ENCODE measurements at places on chromosomes 5 and 9.
A peak's percentile ranks its signal among the peaks of the same experiment; 100 is the strongest.

DNA sequence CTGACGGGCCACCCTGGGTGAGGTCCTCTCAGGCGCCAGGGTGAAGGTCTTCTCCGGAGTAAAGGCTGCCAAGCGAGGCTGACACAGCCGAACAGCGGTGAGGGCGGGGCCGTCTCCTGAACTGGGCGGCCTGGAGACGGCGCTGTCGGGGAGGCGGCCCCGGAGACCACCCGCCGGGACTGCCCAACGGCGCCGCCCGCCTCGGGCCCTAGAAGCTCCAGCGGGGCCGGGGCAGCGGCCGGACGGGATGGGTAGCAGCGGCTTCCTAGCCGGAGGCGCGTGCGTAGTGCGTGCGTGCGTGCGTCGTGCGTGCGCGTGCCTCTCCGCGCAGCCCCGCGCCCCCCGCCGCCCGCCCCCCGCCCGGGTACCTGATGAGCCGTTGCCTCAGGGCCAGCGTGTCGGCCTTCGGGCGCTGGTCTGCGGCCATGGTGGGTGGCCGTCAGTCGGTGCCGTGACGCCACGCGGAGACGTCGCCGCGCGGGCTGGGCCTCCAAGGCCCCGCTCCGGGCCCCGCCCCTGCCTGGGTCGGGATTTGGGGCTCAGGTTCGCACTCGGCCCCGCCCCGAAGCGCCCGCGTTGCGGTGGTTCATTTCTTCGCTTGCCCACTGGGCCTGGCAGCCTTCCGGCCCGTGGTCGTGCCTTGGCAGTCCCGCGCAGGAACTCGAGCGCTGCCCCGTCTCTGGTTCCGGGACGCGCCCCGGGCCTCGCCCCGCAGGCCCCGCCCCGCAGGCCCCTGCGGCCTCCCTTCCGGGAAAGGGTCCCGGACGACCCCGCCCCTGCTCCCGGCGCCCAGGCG, at the start of gene PHYKPL:
TSS of gene PHYKPL (minus strand) at position 679 of the 796 bp plus-strand sequence. CDS start at position 427, 252 bp downstream.
- peak; percentile 70 for DNase-seq

GRCh38 chr5:35172533-35172932, 57.8 kb downstream of the PRLR start:
- no peak for DNase-seq

- DNase-seq = peak; percentile 60
Measured at GRCh38 chr9:116959809-116960208, 272.7 kb downstream of the TRIM32 start.

DNA sequence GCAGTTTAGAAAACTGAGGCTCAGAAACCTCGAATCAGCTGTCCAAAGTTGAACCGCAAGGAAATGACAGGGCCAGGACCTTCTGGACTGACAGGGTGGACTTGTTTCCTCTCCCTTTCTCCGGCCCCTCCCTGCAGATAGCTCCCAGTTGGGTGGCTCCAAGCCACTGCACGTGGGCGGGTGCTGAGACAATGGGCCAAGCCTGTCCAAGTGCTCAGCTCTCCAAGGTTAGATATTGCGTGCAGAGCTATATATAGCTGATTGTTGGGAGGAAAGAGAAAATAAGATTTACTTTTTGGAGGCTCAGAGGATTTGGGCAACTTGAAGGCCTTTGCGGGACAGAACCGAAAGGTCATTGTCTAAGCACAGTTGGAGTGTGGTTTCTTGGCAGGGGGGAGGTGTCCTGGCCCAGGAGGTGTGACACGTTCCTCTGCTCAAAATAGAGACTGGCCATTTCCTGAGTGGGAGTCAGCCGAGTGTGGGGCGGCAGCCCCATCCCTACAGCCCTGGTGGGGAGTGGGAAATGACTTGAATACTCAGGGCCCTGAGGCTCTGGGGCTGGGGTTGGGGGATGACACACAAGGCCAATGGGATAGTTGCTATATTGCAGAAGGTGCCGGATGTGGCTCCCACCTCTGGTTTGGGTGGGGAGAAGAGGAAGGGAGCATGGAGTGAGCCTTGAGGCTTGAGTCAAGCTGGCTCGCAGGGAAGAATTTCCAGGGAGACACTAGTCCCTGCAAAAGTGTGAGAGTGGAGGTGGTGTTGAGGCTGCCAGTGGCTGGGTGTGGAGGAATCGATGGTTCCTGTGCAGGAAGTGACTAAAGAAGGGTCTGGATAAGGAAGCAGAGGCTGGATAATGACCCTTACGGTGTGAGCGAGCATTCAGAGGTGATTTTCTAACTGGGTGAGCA, 44.4 kb upstream of the SMAD5 start:
- no peak for DNase-seq

- DNase-seq = no peak
Measured at GRCh38 chr9:134627417-134628353, 13.9 kb upstream of the COL5A1 start.

DNA sequence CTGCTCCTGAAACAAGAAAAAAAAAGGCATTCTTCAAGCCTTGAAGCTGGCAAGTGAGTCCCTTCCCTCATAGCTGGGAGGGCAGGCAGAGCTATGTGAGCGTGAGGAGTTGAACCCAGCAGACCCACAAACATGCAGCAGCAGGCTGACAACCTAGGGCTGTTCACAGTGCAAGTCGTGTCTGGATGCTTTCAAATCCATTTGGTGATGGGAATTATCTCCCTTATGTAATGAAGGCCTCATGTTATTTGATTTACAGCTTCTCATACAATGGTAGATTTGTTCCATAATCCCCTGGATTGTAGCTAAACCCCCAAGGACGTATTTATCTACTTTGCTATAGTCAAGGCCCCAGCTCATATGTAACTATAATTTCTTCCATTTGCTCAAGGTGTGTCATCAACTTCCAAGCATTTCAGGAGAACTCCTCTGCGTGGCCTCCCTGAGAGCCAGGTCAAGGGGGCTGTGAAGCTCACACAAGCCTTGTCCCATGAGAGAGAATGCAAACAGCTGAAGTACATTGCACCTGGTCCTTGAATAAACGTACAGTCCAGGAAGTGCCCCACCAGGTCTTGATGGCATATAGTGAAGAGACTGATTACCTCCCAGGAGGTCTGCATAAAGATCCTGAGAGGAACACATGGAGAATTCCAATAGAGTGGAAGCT, 124.8 kb upstream of the SLC1A3 start:
- no peak for DNase-seq

- DNase-seq = peak; percentile 21
Measured at GRCh38 chr9:99336531-99336930, 114.4 kb downstream of the SEC61B start.

DNA sequence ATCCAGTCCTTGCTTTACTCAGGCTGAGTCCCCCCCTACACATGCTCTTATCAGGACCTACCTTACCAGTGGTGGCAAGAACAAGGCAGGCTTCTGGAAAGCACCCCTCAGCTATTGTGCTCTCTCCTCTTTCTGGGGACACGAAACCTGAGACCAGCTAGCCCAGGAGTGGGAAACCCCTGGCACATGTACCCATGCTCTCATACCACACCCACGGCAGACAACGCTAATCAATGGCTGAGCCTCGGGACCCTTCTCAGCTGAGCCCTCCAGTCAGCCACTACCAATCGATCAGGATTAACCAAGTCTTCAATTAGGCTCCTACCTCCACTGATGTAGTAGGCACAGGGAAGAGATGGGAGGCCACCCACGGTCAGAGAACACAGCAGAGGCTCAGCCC, 65.1 kb downstream of the VAV2 start:
- no peak for DNase-seq

DNA sequence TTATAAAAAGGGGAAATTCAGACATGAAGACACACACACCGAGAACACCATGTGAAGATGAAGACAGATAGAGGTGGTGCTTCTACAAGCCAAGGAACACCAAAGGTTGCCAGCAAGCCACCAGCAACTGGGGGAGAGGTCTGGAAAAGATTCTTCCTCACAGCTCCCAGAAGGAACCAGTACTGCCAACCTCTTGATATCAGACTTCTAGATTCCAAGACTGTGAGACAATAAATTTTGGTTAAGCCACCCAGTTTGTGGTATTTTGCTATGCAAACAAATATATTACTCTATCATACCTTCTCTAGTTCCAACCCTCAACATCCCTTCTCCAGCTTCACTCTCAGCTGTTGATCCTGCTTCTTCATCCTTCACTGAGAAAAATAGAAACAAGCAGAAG, 451.1 kb downstream of the EBF1 start:
- DNase-seq = no peak

DNA sequence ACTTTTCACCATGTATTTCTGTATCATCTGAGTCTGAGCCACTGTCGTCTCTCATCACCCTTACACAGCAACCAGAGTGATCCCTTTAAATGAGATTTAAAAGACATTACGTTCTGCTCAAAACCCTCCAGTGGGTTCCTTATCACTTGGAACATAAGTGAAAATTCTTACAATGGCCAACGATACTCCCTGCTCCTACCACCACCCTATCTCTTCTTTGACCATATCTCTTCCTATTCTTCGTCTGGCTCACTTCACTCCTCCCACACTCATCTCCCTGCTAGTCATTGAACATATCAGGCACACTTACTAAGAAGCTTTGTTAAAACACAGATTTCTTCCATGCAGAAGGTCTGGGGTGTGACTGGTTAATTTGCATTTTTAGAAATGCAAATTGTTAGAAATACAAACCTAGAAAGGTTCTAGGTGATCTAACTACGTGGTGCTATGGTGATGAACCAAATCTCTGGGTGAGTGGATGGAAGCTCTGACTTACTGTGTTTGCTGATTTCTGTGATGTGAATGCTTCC, 166.6 kb upstream of the CD180 start:
- DNase-seq = no peak

GRCh38 chr9:135988493-135988892, 27.3 kb upstream of the UBAC1 start:
- DNase-seq = no peak

DNA sequence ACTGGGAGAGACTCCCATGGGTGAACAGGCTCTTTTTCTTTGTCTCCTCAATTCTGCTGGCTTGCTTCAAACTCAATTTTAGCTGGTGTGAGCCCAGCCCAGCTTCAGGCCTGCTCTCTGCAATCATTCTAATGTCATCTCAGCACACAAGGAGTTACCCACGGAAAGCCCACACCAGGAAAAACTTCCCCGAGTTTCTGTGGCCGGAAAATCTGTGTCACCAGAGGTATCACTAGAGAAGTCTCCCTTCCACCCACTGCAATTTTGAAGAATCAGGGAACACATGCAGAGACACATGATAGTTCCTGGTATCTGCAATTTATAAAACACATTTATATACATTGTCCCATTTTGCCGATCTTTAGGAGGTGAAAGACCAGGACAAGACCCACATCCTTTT, 13.5 kb upstream of the NDFIP1 start:
- DNase-seq = no peak

DNA sequence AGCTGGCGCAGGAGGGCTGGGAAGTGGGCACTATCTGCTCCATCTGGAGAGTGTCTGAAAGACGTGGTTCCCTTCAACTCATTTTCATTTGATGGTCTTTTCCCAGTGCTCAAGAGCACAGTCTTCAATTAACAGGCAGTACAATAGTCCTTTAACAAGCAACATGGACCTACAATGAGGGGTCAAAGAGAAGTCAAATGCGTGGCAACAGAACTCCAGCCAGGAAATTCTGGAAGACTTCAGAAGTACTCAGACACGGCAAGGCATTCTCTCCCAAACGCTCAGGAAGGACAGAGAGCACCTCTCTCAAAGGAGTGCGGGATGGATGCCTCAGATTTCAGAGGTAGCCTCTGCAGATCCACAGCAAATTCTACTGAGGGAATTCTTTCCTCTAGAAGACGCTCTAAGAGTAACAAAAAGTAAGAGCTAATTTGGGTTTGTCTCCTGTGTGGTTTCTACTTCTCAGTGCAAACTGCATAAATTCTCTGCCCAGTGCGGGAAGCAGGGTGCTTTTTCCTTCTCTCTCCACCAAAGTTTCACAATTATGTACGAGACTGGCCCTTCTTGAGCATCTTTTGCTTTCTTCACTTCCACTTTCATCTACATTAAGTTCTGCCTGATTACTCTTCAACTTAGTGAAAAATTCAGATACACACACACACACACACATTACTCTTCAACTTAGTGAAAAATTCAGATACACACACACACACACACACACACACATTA, 56.4 kb downstream of the LHFPL2 start:
- no peak for DNase-seq

DNA sequence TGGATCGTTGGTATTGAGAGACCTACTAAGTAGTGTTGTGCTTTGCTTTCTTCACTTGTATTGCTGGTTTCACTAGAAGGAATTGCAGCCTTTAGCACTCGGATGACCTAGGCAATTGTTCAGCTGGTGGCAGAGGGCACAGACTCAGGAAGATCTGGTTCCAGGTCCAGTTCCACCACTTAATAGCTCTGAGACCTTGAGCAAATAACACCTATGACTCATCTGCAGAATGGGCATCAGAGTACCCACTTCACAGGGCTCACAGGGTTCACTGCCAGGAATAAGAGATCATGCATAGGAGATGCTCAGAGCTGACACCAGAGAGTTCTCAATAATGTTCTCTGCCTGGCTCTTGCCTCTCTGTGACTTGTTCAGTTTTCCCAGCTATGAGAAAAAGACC, 133.6 kb downstream of the SIL1 start:
- DNase-seq = no peak

GRCh38 chr5:79357398-79357797, 121.5 kb downstream of the JMY start:
- no peak for DNase-seq

DNA sequence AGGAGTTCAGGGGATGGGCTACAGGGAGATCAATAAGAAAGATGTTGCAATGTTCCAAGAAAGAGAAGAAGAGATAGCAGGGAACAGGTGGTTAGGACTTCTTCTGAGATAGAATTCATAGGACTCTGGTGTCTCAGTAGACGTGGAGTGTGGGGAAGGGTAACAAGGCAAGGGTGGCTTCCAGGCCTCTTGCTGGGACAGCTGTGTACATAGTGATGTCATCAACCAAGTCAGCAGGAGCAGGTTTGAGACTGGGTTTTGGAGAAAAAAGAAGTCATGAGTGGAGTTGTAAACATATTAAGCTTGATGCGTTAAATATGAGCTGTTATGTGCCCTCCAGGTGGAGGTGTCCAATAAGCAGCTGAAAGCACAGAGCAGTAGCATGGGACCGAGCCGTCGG, 211.8 kb upstream of the RASEF start:
- DNase-seq = peak; percentile 73

- DNase-seq = no peak
Measured at GRCh38 chr9:129929496-129930125, 94.4 kb downstream of the USP20 start.

- DNase-seq = no peak
Measured at GRCh38 chr9:131094622-131095021, 1.7 kb upstream of the AIF1L start.

DNA sequence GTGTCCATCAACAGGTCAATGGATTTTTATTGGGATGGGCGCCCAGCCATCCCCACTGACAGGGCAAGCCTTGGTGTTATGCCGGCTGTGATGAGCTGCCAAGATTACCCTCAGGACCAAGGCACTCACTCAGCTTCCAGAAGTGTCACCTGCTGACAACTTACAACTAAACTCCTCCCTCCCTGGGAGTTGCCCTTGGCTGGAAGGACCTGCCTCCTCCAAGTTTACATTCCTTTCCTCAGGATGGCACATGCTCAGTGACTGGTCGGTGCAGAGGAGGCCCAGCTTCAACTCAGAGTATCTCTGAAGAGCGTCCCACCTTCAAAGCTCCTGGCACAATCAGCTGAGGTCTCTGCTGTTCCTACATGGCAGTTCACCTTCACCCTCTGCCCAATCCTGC, 52.5 kb upstream of the ZBTB43 start:
- no peak for DNase-seq
